Stromal cell of bone marrow (primary cell): ENCODE measurements at places on chromosomes 7 and 10.

DNA sequence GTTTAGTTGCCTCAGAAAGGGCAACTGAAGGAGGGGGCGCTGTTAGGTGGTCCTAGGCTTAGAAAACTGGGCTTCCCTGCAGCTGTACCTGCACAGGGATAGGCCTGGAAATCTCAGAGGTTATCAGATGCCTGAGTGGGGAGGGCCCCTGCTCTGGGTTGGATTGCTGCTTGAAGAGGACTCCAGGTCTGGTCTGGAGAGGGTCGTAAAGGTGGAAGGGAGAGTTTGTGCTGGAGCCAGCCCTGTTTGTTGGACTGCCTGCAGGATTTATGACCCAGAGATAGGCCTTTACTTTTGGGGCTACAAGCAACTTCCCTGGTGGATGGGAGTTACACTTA lies 765.9 kb downstream of the GRID1 start:
- DNase-seq: no peak

- DNase-seq: no peak
Measured at GRCh38 chr10:47366181-47366631, 17.9 kb downstream of the ZNF488 start.

- no peak for DNase-seq
Measured at GRCh38 chr7:137958470-137959431, 43.1 kb downstream of the CREB3L2 start.

GRCh38 chr10:11830836-11831519 lies 7.8 kb downstream of the PROSER2 start:
- no peak for DNase-seq

- no peak for DNase-seq
Measured at GRCh38 chr7:946256-946996, 8.1 kb downstream of the ADAP1 start.

DNA sequence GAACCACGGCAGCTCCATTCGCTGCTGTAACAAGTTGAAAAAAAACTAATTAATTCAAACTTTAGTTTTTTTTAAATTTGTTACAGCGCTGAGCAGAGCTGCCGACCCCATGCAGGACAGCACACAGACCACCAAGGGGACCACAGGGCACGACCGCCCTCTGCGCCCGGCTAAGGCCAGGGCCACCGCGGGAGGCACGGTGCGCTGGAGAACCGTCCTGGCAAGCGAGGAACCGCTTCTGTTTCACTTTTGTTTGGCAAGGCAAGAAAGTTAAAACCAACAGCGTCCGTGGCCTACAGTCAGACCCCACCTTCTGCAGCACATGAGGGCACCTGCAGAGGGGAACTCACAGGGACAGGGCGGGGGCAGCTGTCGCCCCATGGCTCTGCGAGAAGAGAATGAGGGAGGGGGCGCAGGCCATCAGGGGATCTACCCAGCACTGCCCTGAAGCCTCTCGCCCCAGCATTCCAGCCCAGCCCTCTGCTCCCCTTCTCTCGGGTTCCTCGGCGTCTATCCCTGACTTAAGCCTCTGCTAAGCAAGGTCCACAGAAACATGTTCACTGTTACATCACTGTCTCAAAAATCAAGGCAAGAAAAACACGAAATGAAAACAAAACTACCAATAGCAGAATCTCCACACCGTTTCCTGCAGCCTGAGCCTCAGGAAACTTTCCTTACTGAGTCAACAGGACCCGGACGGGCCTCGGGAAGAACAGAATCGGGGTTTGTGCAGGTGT lies 204.4 kb downstream of the DIP2C start:
- no peak for DNase-seq
